NCI-H2029 treated with DMSO at 0.1 percent for 48 hours (cell line): ENCODE measurements at places on chromosomes 4 and X.

- DNase-seq: no peak
Measured at GRCh38 chrX:149151805-149152757, 353.0 kb downstream of the IDS start.

DNA sequence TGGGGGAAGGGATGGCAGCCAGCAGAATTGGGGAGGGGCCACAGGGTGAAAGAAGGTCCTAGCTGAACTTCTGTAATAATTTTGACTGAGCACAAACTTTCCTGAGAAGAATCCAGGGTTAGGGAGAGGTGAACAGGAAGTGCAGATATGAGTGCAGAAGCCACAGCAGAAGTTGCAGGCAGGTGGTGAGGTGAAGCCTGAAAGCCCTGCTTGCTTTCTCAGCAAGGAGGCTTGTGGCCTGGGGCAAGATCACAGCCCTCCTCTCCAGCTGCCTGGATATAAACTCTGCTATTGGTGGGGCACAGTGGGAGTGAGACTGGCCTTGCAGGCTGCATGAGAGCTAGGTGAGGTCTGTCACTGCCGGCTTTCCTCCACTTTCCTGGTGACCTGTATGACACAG, 44.1 kb upstream of the UPRT start:
- no peak for DNase-seq

GRCh38 chr4:71429106-71429505, 90.3 kb downstream of the SLC4A4 start:
- DNase-seq: no peak

GRCh38 chrX:119008110-119008744, 33.8 kb downstream of the LONRF3 start:
- DNase-seq: no peak

DNA sequence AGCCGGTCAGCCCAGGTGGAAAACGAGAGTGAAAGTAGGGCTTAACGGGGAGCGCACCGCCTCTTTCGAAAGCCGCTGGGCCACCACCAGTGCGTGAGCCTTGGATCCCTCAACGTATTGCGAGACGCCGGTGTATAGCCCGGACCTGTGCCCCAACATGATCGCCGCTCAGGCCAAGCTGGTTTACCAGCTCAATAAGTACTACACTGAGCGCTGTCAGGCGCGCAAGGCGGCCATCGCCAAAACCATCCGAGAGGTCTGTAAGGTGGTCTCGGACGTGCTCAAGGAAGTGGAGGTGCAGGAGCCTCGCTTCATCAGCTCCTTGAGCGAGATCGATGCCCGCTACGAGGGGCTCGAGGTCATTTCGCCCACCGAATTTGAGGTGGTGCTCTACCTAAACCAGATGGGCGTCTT, 929 bp downstream of the MAB21L2 start:
- no peak for DNase-seq

GRCh38 chr4:25938787-25939186, 24.8 kb downstream of the SMIM20 start:
- no peak for DNase-seq

- DNase-seq: no peak
Measured at GRCh38 chr4:90074322-90074886, 52.8 kb upstream of the CCSER1 start.

- DNase-seq: no peak
Measured at GRCh38 chr4:184114431-184114830, 103.2 kb downstream of the ENPP6 start.

- DNase-seq: no peak
Measured at GRCh38 chrX:97311066-97311778, 427.5 kb downstream of the RPA4 start.

GRCh38 chr4:163528653-163529052, 34.2 kb downstream of the TMA16 start:
- DNase-seq: no peak

- DNase-seq: no peak
Measured at GRCh38 chr4:171348090-171348489, 465.1 kb upstream of the GALNTL6 start.

DNA sequence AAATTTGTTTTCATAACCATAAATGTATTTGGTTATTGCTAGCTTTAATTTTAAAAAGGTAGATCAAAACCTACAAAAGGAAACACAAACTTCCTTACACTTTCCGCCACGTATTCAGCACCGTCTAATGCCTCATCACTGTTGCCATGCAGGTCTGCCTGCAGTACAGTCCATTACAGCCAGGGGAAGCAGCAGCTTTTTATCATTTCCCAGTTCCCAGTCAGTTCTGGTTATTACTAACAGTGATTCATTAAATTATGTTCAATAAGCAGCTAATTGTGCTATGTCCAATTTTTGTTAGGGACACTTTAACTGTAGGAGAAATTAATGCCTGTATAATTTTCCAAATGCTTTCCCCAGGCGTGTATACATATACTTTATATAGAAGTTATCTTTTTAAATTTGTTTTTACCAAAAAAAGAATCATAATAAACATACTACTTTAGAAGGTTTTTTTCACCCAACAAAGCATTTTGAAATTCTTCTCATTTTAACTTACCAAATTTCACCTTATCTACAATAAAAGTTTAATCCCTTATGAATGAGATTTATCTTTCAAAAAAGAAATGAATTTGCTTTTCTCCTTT, 93.3 kb downstream of the ANXA3 start:
- DNase-seq: no peak

- DNase-seq: no peak
Measured at GRCh38 chr4:150525321-150525868, 56.6 kb upstream of the MAB21L2 start.

GRCh38 chrX:47215291-47215900, 3.1 kb upstream of the CDK16 start:
- DNase-seq: no peak

GRCh38 chr4:163755013-163755412, 260.5 kb downstream of the TMA16 start:
- DNase-seq: no peak

DNA sequence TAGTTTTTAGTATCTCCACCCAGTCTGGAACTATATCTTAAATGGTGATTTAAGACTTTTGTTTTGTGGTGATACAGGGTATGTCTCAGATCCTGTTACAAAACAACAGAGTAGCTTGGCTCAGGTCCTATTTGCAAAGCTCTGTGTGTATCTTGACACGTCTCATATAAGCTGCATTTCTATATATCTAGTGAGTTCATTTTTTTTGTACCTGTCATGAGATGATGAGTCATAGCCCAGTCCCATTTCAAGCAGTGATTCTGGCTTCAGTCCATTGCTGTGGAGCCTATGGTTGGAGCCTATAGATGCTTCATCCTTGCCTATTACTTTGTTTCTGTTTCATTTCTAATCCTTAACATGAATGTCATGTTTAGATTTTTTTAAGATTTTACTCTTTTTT, 23.0 kb downstream of the GRXCR1 start:
- no peak for DNase-seq

DNA sequence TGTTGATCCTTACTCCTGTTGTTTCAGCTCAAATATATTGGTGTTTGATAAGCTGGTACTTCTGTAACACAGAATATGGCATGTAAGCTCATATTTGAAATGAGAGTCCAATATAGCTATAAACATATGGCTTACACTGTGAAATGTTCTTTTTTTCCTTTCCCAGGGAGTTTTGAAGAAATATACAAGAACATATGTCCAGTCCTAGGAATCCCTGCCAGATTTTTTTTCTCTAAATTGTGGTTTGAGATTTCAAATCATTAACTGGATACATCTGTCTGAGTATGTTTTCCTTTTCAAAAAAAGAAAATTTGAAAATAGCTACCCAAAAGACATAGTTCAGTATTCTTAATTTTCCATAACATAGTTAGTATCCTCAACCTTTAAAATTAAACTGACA, 60.2 kb downstream of the HMGB2 start:
- no peak for DNase-seq

GRCh38 chr4:173212379-173212778, 43.8 kb downstream of the GALNT7 start:
- DNase-seq: no peak

DNA sequence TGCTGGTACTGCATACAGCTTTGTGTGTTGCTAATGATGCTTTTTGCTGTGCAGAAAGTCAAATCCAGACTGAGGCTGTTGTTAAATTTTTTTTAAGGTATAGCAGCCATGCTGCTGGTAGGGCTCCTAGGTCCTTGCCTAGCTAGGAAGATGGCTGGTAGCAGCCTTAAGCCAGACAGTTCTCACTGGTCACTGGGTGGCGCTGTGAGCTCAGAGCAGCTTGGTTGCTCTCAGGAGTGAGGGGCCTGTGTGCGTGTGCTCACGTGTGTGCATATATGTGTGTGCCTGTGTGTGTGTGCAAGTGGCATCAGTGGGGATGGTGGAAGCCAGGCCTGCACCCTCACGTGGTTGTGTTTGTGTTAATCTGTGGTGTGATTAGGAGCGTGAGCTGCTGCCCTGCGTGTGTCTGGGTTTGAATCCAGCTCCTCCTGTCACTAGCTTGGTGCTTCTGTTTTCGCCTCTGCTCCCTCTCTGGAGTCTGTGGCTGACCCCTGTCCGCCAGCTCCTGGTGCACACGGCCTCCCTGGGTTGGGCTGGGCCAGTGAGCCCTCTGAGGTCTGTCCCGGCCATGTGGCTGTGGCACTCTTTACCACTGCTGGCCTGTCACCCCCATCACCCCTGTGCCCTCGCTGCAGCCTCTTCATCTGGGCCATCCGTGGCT, 46.1 kb downstream of the SORCS2 start:
- no peak for DNase-seq

GRCh38 chr4:43234626-43235415, 342.3 kb downstream of the GRXCR1 start:
- no peak for DNase-seq

DNA sequence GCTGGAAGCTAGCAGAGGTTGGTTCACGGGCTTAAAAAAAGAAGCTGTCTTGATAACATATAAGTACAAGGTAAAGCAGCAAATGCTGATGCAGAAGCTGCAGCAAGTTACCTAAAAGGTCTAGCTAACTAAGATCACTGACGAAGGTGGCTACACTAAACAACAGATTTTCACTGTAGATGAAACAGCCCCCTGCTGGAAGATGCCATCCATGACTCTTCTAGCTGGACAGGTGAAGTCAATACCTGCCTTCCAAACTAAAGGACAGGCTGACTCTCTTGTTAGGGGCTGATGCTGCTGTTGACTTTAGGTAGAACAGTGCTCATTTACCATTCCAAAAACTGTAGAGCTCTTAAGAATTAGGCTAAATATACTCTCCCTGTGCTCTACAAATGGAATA, 99.5 kb downstream of the FBXW7 start:
- DNase-seq: no peak

- no peak for DNase-seq
Measured at GRCh38 chr4:170736710-170737109, 647.0 kb upstream of the AADAT start.

DNA sequence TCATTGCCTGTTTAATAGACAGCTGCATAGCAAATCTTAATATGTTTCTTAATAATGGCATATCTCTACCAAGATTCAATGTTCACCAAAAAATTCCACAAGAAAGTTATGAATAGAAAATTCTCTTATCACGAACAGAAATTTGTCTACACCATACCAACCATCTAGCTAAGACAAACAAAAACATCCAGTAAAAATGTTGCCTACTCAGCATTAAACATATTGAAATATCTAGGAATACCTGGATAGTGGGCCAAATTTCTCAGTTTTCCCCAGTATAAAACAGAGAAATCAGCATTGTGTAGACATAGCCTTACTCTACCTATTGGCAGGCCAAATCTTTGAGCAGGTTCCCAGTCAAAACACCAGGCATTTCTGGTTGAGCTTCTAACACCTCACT, 598.6 kb downstream of the KLHL13 start:
- no peak for DNase-seq

- no peak for DNase-seq
Measured at GRCh38 chrX:154542723-154543424, 3.8 kb downstream of the G6PD start.

DNA sequence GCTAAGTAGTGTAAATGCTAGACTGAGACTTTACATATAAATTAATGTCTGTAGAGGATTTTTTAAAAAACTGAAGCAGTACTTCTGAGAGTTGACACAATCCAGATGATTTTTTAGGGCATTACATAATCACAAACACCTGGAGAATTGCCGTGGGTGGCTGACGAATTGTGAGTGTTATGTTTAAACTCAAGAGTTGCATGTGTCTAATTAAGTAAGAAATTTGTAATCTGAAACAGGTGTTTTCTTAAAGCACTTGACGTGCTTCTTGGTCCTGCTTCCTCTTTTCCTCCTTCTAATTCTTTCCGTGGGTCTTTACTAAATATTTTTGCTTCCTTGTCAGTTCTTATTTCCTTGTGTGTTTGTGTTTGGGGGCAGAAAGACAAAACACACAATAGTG, 27.8 kb downstream of the PIR start:
- no peak for DNase-seq

GRCh38 chr4:83610729-83611128, 74.8 kb downstream of the GPAT3 start:
- no peak for DNase-seq

GRCh38 chrX:42538405-42538804, 239.6 kb downstream of the PPP1R2C start:
- no peak for DNase-seq

DNA sequence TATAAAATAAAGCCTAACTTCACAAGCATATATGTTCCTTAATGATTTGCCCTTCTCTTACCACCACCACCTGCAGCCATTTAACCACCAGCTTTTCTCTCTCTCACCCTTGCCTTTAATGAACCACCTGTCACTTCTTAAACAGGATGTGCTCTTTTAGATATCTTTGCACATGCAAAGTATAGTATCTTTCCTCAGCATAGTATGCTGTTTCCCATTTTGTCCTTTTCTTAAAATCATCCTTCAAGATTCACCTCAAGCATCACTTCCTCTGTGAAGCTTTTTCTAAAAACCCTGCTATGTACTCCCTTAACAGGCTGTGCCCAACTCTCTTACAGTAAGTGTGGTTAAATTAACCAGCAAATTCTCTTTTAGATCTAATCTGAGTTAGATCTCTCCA, 8.2 kb upstream of the CNOT6L start:
- DNase-seq: no peak
